ENCODE measurements at places on chromosomes 6 and 20.

DNA sequence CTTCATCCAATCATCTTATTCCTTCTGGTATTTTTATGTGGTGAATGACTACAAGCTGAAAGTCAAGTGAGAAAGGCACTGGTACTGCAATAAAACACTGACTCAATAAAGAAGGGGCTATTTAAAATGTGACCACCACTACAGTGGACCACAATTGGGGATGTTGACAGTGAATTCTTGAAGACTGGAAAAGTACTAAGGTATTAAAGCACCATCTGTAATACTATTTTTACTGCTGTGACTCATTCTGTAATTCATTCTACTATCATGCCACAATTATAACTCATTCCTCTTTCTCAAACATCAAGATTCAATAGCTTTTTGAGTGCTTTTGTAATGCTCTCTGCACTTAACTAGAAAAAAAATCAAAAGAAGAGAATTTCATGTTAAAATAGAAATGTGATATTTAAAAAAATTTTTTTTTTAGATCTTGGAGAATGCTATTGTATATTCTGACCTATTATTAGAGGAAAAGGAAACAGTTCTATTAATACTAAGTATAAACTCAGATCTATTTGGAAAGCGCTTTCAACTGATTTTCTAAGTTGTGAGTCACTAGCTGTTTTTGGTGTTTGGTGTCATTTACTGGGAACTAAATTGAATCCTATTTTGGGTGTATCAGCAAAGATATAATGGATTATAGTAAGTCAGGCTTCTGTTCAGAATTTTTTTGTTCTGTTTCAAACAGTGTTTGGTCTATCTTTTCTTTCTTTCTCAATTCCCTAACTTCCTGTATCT lies 104.7 kb upstream of the TMEM170B start:
- no peak for DNase-seq

- DNase-seq, result no peak
These were observed 12.1 kb upstream of the TAB2 start for GRCh38 chr6:149305372-149305771.

- no peak for DNase-seq
These were observed 563.3 kb downstream of the TBC1D32 start for GRCh38 chr6:120771019-120771418.

DNA sequence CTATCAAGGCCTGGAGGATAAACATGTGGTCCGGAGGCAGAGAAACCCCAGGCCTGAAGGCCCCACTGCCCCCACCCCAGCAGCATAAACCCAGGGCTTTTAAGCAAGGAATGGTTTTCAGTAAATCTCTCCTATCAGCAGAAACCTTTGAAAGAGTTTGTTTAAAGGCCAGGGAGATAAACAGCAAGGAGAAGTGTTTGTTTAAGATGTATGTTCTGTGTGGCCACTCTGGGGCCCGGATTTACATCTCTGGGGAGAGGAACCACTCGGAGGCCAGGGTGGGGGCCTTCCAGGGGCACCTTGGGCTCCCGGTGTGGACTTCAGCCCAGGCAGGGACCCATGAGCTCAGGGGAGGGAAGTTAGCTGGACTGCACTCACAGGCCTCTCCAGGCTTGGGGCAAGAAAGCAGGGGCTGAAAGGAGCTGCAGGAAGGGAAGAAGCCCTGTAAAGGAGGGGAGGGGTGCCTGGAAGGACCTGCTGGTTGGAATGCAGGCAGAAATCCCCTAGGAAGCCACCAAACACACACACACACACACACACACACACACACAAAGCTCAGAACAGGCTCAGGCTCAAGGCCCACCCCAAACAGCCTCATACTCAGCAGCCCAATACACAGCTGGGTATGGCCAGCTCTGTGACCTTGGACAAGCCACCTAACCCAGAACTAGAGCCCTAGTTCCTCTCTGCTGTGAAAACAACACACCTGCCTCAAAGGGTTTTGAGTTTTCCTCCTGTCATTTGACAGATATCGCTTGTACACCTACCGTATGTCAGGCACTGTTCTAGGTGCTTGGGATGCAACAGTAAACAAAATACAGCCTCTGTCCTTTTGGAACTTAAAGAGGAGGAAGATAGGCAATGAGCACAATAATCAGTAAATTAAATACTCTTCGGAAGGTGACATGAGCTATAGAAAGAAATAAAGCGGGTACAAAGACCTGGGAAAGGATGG lies 26.2 kb upstream of the FOXP4 start:
- DNase-seq, result no peak

GRCh38 chr20:36199345-36200257 lies 36.7 kb upstream of the AAR2 start:
- DNase-seq, result peak; percentile 53

GRCh38 chr6:157264701-157265100 lies 58.6 kb downstream of the TMEM242 start:
- DNase-seq, result no peak

DNA sequence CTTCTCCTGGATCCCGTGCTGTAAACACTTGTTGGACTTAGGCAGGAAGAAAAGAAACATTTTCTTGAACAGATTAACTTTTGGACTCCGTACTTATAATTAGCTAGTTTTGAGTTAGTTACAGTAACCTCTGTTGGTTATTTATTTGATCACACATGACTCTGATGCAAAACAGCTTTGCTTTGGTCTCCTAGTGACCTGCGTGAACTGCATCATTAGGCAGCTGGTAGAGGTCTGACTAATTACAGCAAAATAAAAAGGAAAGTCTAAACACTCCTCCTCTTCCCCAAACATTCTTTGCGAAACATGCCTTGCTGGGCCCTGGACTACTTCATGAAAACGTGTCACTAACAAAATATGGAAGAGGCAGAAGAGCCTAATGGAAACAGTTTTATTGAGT lies 61.1 kb upstream of the ZFP64 start:
- no peak for DNase-seq

- DNase-seq, result no peak
These were observed 530.1 kb downstream of the HAO1 start for GRCh38 chr20:7410150-7410549.

- DNase-seq, result no peak
These were observed 10.1 kb upstream of the FKBP5 start for GRCh38 chr6:35698858-35699257.

DNA sequence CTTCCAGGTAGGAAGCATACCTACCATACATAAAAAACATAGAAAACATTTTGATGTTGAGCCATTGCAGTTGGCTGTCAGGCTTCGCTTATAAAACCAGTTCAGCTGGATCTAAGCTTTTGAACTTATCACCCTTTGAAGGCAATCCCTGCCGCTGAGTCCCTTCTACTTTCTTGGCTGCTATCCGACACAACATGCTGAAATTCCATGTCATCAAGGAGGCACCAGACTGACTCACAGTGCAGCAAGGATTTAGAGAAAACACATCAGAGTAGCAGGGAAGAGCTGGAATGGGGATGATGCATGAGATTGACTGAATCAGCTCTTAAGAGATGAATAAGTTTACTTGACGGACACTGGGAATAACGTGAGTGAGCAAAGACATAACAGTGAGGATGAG lies 135.0 kb upstream of the MAN1A1 start:
- DNase-seq, result no peak

DNA sequence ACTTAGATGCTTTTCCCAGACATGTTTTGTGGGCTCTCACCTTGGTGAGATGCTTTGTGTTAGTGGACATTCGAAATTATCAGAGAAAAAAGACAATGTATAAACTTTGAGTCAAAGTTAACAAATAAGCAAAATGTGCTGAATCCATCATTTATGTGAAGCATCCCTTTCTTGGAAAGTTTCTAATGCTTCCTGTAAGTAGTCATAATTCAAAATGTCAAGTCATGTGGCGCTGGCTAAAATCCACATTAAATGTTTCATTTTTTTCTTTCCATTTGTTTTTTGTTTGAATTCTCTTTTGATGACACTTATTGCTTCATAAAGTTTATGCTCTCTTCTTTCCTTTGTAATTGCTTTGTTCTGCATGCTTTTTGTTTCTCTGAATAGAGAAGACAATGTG lies 107.2 kb upstream of the CENPW start:
- no peak for DNase-seq

DNA sequence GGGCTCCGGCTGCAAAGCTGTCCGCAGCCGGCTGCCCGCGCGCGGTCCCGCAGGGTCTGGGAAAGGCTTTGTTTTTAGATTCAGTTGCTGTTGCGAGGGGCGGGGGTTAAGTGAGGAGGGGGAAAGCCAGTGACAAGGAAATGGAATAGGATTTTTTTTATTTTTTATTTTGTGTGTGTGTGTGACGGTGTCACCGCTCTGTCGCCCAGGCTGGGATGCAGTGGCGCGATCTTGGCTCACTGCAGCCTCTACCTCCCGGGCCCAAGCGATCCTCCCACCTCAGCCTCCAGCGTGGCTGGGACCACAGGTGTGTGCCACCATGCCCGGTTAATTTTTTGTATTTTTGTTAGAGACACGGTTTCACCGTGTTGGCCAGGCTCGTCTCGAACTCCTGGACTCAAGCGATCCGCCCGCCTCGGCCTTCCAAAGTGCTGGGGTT lies 615 bp upstream of the UBE2J1 start:
- DNase-seq, result no peak

DNA sequence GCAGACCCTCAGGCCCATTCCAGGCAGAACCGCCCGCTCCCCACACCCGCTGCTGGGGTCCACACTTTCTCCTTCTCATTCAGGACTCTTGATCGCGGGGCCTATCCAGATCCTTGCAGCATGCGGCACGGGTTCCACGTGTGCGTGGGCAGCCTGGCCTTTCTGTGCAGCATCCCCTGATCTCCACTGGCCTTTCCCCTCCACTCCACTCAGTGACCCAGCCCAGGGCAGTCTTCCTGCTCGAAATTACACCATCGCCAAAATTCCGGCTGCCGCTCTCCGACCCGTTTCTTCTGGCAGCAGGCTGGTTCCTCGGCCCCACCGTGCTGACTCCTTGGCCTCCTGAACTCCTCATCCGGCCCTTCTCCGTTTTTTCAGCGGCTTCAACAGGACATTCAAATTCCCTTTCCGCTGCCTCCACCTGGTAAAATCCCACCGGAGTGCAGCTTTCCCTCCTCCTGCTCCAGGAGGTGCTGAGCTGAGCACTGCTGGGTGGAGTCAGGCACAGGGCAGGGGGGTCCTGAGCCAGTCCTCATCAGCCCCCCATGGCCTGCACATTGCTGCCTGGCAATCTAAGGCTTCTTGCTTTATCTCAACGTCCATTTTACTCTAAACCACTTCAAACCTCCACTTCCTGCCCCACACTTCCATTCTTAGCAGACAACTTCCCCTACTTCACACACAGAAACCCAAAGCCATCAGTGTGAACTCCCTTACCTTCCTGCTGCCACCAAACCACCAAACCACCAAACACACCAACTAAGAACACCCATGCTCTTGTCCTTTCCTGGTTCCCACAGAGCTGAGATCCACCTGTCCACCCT lies 9.0 kb downstream of the SFT2D1 start:
- DNase-seq, result no peak

DNA sequence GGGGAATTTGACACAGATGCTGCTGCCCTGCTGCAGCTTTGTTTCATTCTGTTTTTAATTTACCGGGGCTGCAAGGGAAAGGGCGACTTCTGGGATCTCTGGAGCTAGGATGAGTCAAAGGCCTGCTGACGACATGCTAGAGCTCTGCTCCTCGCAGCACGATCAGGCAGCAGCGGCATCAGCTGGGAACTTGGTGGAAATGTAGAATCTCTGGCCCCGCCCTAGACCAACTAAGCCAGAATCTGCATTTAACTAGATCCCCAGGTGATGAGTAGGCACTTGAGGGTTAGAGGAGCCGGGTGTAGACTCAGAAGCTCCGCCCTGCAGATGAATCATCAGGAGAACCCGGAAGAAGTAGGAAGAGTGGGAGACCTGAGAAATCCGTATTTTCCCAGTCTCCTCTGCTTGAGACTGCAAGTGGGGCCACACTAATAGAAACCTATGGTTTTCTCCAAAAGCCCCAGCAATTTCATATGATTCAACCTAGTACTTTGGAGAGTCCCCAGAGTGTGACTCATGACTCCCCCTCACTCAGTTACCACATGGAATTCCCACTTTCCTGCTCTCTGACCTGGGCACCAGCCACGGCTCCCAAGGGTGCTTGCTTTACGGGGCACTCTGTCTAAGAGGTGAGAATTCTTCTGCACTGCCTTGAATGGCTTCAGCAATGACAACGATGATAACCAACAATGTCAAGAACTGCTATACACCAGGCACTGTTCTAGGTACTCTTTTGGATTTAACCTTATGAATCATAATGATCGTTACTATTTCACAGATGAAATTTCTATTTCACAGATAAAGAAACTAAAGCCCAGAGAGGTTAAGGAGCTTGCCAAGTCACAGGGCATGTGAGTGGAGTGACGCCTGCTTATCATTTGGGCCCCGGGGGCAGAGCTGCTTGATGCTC lies 18.1 kb downstream of the TUBB2B start:
- DNase-seq, result peak; percentile 60

DNA sequence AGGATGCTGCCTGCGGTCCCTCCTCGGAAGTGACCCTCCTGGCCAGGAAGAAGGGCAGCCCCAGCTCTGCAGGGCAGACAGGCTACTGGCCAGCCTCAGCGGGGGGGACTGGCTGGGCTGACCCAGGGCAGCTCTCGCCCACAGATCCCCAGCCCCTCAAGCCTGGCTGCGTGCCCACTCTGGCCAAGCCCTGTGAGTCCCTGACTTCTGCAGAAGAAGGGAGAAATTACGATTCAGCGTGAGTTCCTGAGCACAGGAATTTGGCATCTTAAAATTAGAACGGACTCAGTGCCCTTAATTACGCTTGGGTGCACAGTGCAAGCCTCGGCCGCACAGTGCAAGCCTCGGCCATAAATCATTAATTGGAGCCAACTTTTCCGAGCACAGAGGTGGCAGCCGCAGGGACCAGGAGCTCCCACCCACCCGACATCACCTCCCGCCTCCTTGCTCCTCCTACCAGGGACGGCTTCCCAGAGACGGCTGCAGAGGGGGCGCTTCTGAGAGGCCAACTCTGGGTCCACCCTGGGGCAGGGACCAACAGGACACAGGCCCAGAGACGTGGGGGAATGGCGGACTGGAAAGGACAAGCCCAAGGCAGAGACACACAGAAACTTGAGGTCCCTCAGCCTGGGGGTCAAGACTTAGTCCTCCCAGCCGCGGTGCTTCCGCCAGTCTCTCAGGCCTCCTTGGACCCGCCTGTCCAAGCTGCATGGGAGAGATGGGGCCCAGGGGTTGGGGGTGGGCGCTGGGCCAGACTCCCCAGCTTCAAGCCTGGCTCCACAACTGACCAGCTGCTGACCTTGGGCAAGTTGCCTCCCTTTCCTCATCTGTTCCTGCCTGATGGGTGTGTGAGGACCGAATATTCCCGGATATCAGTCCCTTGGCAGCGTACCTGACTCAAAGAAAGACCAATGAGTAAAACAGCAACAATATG lies 165.4 kb downstream of the TAF4 start:
- no peak for DNase-seq

- peak; percentile 59 for DNase-seq
These were observed 105.0 kb downstream of the OLIG3 start for GRCh38 chr6:137389150-137389704.
